ENCODE measurements at places on chromosomes 11 and 22.

DNA sequence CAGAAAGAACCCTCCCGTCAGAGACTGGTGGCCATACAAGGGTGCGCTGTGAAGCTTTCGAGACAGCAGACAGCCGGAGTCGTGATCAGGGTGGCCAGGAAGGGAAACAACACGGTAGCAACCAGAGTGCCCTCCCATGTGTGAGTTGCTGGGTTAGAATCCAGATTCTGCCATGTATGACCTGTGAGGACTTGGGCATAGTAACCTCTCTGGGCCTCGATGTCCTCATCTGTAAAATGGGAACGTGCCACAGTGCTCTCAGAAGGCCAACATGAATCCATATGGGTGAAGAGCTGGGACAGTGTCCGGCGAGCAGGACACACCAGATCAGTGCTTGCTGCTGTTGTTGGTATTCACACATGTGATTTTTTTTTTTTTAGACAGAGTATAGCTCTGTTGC is 7.6 kb upstream of the FGF3 start:
- DNase-seq = no peak

GRCh38 chr11:103683576-103683975 is 352.9 kb upstream of the DDI1 start:
- DNase-seq = no peak

GRCh38 chr11:100269516-100269915 is 417.6 kb upstream of the ARHGAP42 start:
- no peak for DNase-seq

DNA sequence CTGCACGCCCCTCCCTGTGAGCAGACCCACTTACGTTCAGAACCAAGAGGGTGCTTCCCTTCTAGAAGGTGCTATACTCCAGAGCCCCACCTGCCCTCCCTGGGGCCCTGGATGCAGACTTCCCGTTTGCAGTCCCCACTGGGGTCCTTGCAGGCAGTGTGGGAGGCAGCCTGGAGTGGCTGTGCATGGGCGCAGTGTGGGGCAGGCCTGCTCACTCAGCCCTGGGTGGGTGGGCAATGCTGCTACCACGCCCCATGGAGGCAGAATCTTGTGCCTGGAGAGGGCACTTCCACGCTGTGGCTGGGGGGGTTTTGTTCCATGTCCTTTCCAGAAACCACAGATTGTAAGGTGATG is 116.2 kb downstream of the KCNQ1OT1 start:
- no peak for DNase-seq
